NCI-H460 (cell line): ENCODE measurements at places on chromosomes 4 and X.

DNA sequence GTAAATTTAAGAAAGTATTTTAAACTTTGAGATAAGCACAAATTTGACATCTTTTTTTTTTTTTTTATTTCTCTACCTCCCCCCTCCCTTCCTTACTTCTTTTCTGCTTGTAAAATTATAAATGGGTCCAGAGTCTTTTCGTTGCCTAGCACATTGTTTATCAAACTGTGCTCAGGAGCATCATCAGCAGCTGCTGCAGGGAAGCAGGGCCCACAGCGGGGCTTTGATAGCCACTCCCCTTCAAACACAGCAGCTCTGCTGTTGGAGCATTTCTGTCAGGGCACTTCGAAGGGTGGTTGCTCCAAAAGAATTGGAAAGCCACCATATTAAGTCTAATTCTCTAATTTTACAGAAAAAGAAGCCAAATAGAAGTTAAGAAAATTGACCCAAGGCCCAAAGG lies 588.3 kb downstream of the SPRY1 start:
- no peak for DNase-seq

DNA sequence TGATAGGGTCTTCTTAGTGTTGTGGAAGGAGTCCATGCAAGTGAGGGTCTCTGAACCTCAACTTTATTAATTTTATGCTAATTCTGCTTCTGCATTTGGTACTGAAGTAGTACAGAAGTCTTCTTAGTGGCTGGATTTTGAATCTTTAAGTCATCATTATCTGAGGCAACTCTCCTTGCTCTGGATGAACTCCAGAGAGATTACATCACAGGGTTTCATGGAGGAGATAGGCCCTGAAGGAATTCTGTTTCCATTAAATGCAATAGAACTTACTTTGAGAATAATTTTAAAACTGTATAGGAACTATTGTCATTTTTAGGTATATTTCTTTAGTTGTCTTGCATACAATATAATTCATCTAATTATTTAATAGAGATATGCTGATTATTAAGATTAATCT lies 451.2 kb downstream of the FAT4 start:
- DNase-seq, result no peak

GRCh38 chr4:121270389-121270788 lies 106.3 kb upstream of the TNIP3 start:
- no peak for DNase-seq

DNA sequence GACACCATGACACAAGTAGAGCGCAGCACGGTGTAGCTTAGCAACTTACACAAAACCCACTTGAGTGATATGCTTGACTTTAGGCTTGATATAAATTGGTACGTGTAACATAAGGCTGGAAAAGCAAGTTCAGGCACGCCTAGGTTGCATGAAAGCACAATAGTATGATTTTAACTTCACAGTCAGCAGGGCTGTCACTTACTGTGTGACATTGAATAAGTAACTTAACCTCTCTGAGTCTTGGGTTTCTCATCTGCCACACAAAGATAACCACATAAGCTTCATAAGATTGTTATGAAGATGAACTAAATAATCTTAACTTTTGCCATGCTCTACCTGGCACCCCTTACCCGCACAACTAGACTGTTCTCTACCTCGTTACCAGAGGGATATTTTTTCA lies 9.5 kb downstream of the SRD5A3 start:
- no peak for DNase-seq

GRCh38 chr4:153114771-153115321 lies 89.4 kb upstream of the TRIM2 start:
- DNase-seq, result peak; percentile 25

DNA sequence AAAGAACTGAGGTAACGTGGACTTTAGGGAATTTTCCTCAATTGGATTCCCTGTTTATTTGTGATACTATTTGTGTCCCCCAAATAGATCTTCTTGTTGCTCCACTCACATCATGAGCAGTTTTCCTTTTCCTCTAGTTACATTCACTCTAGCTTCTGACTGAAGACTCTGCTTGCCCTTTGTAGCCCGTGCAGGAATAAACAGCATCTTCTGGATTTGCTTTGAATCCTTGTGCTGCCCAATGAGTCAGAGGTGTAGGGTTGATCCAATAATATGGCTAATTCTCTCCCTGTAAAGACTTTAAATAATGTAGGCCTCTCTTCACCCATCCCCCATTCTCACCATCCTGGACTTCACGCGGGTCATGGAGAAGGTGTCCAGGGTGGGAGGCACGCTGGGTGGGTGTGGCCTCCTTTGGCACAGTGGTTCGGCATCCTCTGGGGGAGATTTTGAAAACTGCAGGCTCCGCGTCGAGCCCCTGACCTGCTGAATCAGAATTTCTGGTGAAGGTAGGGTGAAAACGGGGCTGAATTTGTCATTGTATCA lies 9.0 kb downstream of the HAND2 start:
- no peak for DNase-seq

GRCh38 chrX:16771483-16772398 lies 14.5 kb upstream of the TXLNG start:
- peak; percentile 79 for DNase-seq

GRCh38 chrX:150463566-150463965 lies 100.4 kb downstream of the MAMLD1 start:
- no peak for DNase-seq

DNA sequence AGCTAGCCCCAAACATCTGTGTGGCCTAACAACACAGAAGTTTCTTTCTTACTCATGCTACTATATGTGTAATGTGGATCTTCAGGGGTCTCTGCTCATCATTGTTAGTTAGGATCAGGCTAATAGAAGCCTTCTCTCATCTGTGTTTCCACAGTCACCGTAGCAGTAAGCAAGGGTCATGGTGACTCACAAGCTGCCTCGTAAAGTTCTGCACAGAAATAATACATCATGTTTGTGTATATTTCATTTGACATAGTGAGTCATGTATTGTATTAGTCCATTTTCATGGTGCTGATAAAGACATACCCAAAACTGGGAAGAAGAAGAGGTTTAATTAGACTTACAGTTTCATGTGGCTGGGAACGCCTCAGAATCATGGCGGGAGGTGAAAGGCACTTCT lies 38.7 kb downstream of the SLC4A4 start:
- DNase-seq, result no peak
